Esophagus squamous epithelium (tissue), 5 donors: ENCODE measurements at places on chromosomes 11 and 22.

DNA sequence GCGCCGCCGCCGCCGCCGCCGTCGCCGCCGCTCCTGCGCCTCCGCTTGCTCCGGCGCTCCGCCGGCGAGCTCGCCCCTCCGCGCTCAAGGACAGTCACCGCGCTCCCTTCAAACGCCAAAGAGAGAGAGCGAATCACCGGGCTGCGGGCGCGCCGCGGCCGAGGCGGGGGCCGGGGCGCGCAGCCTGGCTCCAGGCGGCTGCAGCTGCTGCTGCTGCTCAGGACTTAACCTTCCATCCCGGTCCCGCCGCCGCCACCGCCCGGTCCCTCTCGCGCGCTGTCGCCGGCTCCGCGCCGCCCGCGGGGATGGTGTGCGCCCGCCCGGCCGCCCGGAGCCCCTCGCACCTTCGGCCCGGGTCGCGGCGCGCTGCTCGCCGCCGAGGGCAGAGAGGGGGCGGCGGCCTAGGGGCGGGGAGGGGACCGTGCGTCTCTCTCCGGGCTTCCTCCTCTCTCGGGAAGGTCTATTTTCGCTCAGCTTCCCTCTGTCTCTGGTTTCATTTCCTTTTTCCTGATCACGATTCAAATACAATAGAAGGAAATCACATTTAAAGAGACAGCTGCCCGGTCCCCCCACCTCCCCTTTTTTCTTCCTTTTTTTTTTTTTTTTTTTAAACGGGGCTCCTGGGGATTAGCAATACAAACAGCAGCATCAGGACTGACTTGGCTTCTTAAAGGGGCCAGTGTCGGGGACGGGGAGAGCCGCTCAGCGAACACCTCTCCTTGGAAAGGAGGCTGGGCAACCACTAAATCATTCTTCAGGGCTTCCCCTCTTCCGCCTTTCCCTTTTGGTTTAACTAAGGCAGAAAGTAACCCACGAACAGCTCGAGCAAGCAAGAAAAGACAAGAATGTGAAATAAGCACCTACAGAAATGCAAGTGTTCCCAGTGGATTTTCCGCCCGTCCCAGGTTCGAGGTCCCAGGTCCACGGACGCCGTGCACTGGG, 22.1 kb downstream of the LMO2 start:
- DNase-seq = no peak

DNA sequence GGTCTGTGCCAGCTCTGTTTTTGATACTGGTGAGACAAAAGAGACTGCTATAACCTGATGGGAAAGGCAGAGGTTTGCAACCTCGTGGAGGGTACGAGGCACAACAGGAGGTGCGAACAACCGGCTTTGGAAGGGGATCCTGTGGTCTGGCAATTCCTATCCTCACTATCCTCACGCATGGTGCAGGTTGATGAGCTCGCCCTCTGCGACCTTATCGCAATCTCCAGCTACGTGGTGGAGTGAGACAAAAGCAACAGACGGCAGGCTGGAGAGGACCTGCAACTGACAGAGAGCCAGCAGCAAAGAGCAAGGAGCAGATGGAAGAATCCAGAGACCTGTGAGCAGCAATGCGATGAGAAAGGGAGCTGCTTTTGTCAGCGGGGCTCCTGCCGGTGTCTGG, 47.3 kb upstream of the TSKU start:
- DNase-seq = no peak

DNA sequence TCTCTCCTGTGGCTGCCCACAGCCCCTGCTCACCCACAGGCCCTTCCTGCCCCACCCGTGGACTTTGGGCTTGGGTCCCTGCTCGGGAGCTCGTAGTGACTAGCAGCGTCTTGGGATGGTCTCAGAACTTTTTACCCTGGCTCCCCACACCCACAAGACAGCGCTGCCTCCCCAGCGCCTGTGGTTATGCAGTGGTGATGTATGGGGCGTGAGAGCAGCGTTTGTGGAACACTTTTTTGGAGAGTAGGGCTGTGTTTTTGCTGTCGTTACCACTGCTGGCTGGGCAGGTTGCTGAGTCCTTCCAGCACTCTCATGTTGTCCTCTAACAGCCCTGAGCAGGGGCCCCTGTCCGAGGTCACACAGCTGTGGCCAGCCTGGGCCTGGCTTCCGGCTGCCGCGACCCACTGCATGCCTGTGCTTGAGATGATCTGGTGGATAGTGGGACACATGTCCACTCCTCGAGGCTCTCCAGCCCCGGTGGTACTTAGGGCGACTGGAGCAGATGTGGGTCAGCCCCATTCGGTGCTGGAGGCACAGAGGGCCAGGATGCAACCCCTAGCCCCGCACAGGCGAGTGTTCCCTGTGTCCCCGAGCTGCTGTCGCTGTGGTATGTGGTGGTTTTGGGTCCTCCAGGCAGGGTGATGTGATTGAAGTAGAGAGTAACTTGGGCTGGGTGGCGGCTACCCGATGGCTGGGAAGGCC, 7.1 kb upstream of the GRAMD4 start:
- no peak for DNase-seq

DNA sequence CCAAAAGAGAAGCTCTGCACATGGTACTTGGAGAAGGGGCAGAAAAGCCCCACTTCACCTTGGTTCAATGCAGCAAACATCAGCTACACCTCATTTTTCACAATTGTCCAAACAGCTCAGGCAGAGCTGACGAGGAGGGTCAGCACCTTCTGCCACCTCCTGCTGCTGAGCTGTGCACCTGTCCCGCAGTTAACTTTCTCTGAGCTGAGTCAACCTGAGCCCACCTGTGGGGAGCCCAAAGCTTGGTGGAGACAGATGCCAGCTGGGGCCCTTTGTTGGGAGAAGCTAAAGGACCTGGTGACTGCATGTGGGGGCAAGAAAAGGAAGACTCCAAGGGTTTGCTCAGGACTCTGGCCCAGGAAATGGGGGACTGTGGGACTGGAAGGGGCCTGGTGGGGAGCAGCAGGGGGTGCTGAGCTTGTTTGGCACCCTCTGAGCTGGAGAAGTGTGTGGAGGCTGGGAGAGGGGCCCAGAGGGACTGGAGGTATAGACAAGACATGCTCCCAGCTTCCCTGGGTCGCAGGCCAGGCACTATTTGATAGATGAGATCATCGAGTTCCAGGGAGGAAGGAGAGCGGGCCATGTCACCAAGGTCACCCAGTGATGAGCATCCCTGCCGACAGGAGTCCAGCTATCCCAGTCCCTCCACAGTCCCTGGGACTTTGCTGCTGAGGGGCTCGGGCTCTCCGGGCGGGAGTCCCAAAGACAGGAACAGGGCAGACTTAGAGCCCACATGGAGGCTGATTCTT, 53.5 kb downstream of the KCNJ4 start:
- no peak for DNase-seq

DNA sequence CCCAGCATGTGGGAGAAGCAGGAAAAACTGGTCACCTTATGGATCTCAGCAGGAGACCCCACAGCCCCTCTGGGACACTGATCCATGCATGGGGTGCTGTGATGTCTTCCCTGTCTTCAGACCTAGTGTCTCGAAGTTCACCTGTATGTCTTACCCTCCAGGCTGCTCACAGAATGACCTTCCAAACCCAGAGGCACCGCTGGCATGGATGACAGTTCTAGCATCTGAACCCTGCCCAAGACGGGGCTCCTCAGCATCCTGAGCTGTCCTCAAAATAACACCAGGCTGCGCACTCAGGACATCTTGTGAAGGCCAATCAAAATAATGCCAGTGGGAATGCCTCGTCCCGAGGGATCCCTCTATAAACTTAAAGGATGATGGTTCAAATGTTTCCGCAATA, 824.9 kb downstream of the TBC1D22A start:
- no peak for DNase-seq

- DNase-seq = no peak
These were observed 76.9 kb downstream of the KCNJ1 start for GRCh38 chr11:128790196-128790595.
